ENCODE measurements at places on chromosomes 16 and 17. TPM values are rescaled to one million over a fixed set of nuclear protein-coding genes. Genes with fewer than 3 reads are reported as not detected.
A peak's percentile ranks its signal among the peaks of the same experiment; 100 is the strongest.

DNA sequence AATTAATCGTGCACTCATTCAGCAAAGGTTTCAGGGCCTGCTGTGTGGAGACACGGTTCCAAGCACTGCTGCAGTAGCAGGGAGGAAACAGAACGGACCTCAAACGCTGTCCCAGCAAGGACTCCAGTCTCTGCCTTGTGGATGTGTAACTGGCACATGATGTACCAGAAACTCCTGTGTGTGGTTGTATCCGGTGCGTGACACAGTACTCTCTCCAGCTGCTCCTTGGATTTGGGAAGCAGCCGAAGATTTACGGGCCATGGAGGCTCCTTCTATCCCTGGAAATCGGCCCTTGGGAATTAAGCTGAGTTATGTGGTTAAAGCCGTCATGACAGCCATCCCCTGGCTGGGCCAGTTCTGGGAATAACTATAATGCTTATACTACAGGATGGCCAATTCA, 8.5 kb upstream of the ANKRD11 start:
- no peaks in the 10 kb centered on the region for H3K36me3 ChIP-seq
- no peak for DNase-seq
- H3K4me3 ChIP-seq, result no peak overlapping the region
- no peaks in the 10 kb centered on the region for H3K4me1 ChIP-seq
- H3K27ac ChIP-seq, result no peak overlapping the region

- no peaks in the 10 kb centered on the region for H3K27me3 ChIP-seq
- no peaks in the 10 kb centered on the region for H3K4me1 ChIP-seq
- no peak overlapping the region for H3K4me3 ChIP-seq
- H3K36me3 ChIP-seq, result peaks cover 52% of the 10 kb centered on the region
Measured at GRCh38 chr17:16423226-16423872, 8.0 kb downstream of the TRPV2 start.

DNA sequence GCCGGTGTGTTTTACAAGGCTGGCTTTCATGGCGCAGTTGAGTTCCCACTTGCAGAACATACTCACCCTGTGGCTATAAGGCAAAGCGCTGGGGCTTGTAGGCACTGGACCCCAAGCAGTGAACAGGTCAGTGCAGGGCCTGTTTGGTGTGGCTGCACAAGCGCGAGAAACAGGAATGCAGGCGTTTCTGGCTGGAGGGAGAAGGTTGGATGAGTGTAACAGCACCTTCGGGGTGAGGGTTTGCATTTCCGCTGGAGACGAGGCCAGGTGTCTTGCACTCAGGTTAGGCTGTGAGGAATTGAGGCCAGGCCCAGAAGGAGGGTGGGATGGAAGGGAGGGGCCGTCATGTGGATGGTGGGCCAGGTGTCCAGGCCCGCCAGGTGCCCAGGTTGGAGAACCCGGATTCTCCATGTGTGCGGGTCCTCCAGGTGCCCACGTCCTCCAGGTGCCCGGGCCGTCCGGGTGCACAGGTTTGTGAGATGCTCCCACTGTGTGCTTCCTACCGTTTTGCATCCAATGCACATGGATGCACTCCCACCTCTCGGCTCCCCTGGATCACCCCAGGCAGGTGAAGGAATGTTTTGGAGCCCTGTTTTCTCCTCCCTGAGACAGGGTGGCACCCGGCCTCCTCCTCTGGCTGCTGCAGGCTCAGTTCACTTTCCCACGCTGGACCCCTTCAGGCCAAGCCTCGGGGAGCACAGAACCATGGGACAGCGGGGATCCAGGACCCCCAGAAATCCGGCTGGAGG, 46.0 kb downstream of the SLC7A5 start:
- no peak overlapping the region for H3K4me3 ChIP-seq
- no peaks in the 10 kb centered on the region for H3K4me1 ChIP-seq
- no peak for DNase-seq
- H3K27ac ChIP-seq, result no peak overlapping the region
- H3K27me3 ChIP-seq, result no peaks in the 10 kb centered on the region
- H3K36me3 ChIP-seq, result no peaks in the 10 kb centered on the region

- peaks cover 40% of the 10 kb centered on the region for H3K36me3 ChIP-seq
- peak overlapping the region; percentile 62 for H3K27ac ChIP-seq
- DNase-seq, result no peak
- H3K27me3 ChIP-seq, result no peaks in the 10 kb centered on the region
- H3K4me1 ChIP-seq, result peaks cover 14% of the 10 kb centered on the region
Measured at GRCh38 chr17:81991684-81992305, 14.4 kb downstream of the ASPSCR1 start.

The FBXW10 gene
- total RNA-seq, result 0.42 TPM

DNA sequence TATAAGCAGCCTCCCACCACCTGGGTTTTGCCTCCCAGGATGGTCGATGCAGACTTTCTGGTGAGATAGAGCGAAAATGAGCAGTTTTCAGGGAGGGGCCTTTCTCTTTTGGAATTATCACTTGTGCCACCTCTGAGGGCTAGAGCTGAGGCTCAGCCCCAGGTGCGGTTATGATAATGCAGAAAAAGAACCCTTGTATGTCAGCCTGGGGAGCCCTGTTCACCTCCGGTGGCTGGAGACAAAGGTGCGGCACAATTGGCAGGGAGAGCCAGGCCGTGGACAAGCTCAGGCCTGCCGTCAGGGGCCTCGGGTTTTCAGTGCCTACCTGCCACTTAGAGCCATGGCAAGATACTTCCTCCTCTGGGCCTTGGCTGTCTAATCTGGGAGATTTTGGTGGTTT, 4.4 kb downstream of the SCPEP1 start:
- no peak overlapping the region for H3K4me3 ChIP-seq
- H3K27me3 ChIP-seq, result no peaks in the 10 kb centered on the region
- H3K27ac ChIP-seq, result no peak overlapping the region
- peaks cover 42% of the 10 kb centered on the region for H3K36me3 ChIP-seq
- no peak for DNase-seq
- peaks cover 14% of the 10 kb centered on the region for H3K4me1 ChIP-seq

GRCh38 chr17:57782647-57783337, 37.7 kb upstream of the CCDC182 start:
- H3K27ac ChIP-seq, result no peak overlapping the region
- H3K4me1 ChIP-seq, result peaks cover 13% of the 10 kb centered on the region
- DNase-seq, result no peak
- H3K36me3 ChIP-seq, result no peaks in the 10 kb centered on the region
- peak overlapping the region; percentile 13 for H3K4me3 ChIP-seq

DNA sequence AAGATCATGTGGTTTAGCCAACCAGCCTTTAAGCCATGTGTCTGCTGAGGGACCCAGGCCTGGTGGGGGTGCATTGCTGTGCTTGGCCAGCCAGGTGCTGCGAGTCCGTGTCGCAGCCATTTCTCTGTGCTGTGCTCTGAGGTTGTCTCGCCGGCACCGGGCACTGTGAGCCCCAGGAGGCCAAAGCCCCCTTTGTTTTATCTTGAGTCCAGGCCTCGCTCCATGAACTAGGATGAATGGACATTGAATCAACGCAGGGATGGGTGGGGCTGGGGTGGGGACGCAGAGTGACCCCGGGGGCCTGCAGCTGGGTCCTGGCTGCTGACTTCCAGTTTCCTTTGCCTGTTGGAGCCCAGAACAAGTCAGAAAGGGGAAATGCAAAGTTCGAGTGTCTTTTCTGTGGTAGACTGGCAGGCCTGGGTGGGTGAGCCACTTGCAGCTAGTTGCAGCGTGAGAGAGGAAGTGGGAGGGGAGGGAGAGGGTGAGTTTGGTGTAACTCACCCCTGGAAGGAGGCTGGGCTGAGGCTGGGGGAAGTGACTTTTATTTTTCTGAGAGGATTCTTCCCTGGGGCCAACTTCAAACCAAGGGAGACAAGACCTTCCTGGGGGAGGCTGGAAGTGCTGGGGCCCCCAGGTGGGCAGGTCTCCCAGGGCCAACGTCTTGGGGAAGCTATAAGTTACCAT, 324.7 kb downstream of the SEC14L1 start:
- peaks cover 82% of the 10 kb centered on the region for H3K4me1 ChIP-seq
- H3K27ac ChIP-seq, result peak overlapping the region; percentile 38
- DNase-seq, result no peak
- H3K36me3 ChIP-seq, result no peaks in the 10 kb centered on the region
- no peaks in the 10 kb centered on the region for H3K27me3 ChIP-seq

GRCh38 chr16:72805486-72805885, 242.4 kb downstream of the ZFHX3 start:
- no peak for DNase-seq
- H3K27me3 ChIP-seq, result no peaks in the 10 kb centered on the region
- H3K4me1 ChIP-seq, result no peaks in the 10 kb centered on the region
- peaks cover 36% of the 10 kb centered on the region for H3K36me3 ChIP-seq
- no peak overlapping the region for H3K27ac ChIP-seq

DNA sequence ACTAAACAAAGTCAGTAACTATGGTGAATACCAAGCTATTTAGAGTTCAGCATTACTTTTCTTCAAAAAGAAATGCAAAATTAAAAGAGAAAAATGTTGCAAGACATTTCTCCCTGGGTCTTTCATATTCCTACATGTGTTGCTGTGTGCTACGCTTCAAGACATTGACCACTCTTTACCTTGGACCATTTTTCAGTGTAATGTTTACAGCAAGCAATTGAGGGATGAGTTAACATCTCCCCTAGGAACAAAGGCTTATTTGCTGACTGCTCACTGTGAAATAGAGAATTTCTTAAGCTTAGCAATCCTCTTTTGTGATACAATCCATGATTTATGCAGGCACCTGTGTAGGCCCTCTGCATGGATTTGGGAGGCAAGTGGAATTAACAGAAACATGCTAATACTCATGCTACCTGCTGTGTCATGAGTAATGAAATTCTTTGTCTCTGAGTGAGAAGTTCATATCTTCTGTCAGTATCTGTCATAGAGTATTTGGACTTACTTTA, 1202.9 kb upstream of the CDH8 start:
- DNase-seq, result no peak
- H3K4me1 ChIP-seq, result peaks cover 3% of the 10 kb centered on the region
- no peaks in the 10 kb centered on the region for H3K36me3 ChIP-seq
- H3K27me3 ChIP-seq, result no peaks in the 10 kb centered on the region
- no peak overlapping the region for H3K27ac ChIP-seq

DNA sequence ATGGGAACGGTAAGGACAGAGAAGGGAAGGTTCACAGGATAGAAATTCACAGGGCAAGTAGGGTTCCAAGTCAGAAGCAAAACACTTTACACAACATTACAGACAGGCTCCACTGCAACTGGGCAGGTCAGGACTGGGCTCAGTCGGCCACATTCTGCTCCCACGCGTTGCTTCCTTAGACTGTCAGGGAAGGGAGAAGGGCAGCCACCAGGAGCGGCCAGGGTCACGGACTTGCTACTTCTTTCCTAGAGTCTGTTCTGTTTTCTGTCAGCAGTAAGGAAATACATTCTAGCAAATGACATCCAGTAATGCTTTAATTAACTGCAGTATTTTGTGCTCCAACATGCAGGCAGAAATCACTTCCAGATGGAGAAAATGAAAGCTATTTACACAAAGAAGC, 160.3 kb upstream of the RPH3AL start:
- H3K27ac ChIP-seq, result no peak overlapping the region
- peaks cover 5% of the 10 kb centered on the region for H3K36me3 ChIP-seq
- H3K4me3 ChIP-seq, result no peak overlapping the region

The KRTAP2-3 gene
- not detected for total RNA-seq

DNA sequence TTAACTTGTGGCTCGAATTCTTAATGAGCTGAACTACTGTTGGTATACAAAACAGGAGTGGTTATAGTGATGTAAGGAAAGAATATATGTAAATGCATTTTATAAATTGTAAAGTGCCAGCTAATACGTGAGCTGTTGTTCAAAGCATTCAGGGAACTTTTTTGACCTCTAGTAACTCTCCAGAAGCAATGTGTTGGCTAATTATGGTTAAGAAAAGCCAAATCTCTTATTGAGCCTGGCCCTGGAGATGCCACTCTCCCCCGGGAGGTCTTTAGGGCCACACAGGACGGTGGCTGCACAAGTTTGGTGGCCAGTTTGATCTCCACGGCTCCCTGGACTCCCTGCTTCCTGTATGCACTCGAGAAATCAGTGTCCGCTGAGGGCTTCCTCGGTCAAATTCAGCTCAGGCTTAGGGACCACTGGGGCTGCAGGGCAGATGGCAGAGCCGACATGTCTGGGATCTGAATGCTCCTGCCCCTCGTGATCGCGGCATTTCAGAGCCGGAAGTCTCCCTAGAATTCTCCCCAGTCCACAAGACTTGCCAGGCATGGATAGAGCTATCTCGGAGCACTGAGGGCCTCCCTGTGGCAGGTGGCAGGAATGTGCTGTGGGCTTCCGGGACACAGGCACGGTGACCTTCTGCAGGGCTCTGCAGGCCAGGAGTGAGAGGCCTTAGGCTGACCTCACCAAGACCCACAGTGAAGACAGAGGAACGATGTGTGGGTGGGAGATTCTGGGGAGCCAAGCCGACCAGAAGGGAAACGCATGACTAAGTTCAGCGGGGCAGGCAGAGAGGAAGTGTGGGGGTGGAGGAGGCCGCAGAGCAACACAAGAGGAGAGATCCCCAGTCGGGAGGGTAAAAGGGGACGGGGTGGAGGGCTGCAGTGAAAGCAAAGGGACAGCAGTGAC, 18.6 kb upstream of the PITPNM3 start:
- H3K27ac ChIP-seq, result no peak overlapping the region
- no peaks in the 10 kb centered on the region for H3K27me3 ChIP-seq
- H3K36me3 ChIP-seq, result peaks cover 31% of the 10 kb centered on the region
- peak overlapping the region; percentile 7 for H3K4me3 ChIP-seq

- H3K36me3 ChIP-seq, result no peaks in the 10 kb centered on the region
- no peak overlapping the region for H3K4me3 ChIP-seq
- DNase-seq, result no peak
- H3K27me3 ChIP-seq, result no peaks in the 10 kb centered on the region
- H3K27ac ChIP-seq, result no peak overlapping the region
Measured at GRCh38 chr16:31861455-31861854, 12.2 kb upstream of the ZNF267 start.
